ENCODE measurements at places on chromosomes 6 and 20. TPM values are rescaled to one million over a fixed set of nuclear protein-coding genes. Genes with fewer than 3 reads are reported as not detected.

GRCh38 chr6:122198922-122199321 is 200.5 kb upstream of the HSF2 start:
- DNase-seq = no peak

GRCh38 chr6:4441981-4442434 is 306.6 kb upstream of the ECI2 start:
- no peak for DNase-seq

DNA sequence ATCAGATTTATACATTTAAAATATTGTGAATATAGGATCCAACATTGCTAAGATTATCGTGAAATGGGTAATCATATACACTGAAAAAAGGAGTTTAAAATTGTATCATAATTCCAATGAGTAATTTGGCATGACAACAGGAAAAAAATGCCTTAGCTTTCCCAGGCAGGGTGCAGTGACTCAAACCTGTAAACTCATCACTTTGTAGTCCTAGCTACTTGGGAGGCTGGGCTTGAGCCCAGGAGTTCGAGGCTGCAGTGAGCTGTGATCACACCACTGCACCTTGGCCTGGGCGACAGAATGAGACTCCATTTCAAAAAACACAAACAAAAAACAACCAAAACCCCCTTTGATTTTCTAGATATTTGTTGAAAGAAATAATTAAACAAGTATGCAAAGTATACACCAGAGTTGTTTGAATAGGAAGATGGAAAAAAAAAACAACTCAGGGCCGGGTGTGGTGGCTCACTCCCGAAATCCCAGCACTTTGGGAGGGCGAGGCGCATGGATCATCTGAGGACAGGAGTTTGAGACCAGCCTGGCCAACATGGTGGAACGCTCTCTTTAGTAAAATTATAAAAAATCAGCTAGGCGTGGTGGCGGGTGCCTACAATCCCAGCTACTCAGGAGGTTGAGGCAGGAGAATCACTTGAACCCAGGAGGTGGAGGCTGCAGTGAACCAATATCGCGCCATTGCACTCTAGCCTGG is 98.7 kb downstream of the TRERF1 start:
- DNase-seq = no peak

DNA sequence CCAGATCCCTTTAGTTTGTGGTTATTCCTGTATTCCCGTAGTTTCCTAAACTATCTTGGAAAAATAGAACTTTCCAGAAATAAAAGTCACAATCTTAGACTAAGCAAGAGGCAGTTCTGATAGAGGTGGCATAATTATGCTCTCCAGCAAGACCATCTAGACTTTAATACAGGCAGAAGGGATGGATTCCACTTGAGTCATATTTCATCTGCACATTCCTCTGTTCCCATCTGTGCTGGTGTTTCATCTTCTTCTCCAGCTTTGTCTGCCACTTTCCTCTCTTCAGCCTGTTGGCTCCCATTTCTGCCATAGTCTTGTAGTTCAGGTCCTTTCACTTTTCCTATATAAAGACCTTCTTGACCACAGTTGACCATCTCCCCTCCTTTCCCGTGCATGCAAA is 102.9 kb downstream of the SOBP start:
- DNase-seq = no peak

DNA sequence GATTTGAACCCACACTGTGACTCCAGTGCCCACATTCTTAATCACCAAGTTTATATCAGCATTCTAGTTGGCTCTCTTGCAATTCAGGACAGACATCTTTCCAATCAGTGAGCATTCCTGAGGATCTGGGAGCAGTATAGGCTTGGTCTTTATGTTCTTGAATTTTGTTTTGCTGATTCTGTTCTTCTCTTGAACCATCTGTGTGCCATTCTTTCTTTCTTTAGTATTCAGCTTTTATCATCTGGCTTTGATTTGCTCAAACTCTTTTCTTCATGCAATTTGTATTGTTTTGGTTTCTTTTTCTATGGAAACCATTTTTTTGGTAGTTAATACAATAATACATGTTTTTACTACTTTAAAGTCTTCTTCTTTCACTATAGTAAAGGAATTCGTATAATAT is 162.4 kb downstream of the CD109 start:
- no peak for DNase-seq

KHDC3L gene
- not detected for total RNA-seq

GRCh38 chr6:56541741-56542360 is 100.8 kb downstream of the DST start:
- no peak for DNase-seq

LPA gene
- total RNA-seq = not detected

TENT5A gene
- 0.94 TPM for total RNA-seq

DNA sequence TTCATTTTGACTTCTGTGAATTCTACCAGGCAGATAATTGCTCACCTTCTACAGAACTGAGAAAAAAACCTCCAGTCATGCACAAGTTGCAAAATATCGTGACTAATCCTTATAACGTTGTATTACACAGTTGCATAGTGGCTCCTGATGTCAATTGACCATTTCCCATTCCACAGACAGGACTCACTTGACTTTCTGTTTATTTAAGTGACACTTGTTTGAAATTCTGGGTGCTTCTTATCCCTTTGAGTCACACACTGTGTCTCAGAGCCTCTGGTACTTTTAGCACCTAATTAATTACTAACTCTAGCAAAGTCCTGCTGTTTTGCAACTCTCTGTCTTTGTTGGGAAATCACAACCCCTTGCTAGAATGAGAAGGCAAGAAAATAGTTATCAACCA is 16.2 kb upstream of the RSPO3 start:
- no peak for DNase-seq

GRCh38 chr6:166046226-166046625 is 121.4 kb downstream of the TBXT start:
- DNase-seq = no peak

DNA sequence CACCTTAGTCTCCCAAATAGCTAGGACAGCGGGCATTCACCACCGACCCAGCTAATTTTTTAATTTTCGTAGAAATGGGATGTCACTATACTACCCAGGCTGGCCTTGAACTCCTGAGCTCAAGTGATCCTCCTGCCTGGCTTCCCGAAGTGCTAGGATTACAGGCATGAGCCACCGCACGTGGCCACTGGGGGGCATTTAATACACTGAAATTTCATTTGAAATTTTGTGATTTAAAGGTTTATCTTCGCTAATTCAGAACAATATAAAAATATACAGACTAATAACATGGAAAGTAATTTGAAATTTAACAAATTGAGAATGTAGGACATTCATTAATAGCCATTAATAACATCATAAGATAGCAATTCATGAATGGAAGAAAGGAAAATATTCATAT is 20.5 kb upstream of the TBC1D32 start:
- no peak for DNase-seq

SLC2A10 gene
- total RNA-seq = 0.08 TPM

MAK gene
- total RNA-seq = 0.47 TPM

GRCh38 chr6:2507521-2508037 is 243.1 kb downstream of the MYLK4 start:
- DNase-seq = no peak

DNA sequence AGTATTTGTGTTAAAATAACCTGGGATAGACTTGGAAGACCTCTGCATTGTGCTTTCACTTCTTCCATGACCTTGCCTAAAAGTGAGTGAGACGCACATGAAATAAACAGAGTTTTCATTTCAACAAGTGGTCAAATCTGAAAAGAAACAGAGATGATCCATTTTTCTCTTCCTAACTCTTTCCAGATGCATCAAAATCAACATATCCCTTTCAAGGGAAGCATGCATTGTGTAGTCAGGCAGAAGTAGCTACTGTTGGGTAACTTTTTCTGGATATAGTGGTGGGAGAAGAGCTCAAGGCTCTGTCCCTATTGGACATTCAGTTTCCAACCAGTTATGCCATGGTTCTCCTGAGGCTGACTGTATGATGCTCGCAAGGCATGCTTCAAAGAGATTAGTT is 233.0 kb upstream of the JAG1 start:
- no peak for DNase-seq

GRCh38 chr6:105562027-105562426 is 159.1 kb upstream of the PREP start:
- no peak for DNase-seq
